ENCODE measurements at places on chromosomes 5 and 9.
A peak's percentile ranks its signal among the peaks of the same experiment; 100 is the strongest.

DNA sequence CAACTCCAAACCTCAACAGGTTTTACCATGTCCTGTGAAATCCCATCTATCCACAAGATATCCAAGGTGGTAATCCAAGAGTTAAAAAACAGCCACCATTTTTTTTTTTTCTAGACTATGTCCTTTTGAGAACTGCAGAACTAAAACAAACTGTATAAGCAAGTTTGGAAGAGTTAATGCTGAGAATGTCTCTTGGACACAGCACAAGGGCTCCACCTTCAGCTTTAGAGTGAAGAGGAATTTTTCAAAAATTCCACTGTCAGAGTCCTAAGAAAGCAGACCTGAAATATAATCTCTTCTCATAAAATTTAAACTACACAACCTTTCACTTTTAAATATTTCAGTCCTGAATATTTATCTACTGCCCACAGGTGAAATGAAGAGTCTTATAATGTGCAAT is 167.8 kb upstream of the CCNG1 start:
- DNase-seq: no peak

DNA sequence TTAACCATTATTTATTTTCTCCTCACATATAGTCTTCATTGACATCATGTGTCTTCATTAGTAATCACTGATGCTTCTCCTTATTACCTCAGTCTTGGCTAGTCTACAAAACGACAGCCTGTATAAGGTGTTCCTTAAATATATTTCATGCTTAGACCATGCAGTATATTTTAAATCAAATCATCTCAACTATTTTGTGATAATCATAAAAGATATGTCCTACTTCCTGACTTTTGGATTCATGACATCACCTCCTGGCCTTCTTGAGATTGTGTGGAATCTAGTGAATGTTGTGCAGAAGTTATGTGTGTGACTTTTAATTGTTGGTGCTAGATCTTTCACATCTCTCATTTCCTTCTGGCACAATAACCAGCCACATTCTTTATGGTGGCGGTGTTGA is 1339.3 kb upstream of the C9orf72 start:
- no peak for DNase-seq

- DNase-seq: no peak
These were observed 66.7 kb upstream of the PHF24 start for GRCh38 chr9:34891386-34891785.

- DNase-seq: no peak
These were observed 56.2 kb upstream of the ANKRD33B start for GRCh38 chr5:10507575-10508096.

- peak; percentile 7 for DNase-seq
These were observed 74.5 kb upstream of the CCNG1 start for GRCh38 chr5:163362840-163363371.

DNA sequence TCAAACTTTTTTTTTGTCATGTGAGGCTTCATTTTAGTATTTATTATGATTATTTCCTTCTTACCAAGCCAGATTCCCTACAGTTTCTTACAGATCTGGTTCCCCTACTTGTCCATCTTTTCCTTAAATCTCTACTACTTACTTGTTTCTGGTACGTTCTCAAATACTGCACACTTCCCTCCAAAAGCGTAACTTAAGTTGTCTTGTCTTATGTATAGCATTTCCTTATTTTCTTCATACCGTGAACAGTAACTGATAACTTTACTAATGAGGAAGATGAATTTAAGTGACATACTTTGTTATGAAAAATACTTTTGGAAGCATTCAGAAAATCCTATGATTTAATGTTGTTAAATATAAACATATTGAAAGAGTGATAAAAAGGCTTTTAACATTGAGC is 67.3 kb downstream of the PARP8 start:
- DNase-seq: no peak

DNA sequence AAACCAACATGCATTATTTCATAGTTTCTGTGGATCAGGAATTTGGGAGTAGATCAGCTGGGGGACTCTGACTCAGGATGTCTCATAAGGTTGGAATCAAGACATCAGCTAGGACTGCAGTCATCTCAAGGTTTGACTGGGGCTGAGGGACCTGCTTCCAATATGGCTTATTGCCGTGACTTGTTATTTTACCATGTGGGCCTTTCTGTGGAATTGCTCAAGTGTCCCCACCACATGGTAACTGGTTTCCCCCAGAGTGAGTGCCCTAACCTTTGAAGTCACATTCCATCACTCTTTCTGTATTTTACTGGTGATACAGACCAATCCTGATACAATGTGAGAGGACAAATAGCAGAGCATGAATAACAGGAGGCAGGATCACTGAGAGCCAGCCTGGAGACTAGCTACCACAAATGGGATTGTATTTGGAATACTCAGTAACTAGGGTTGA is 70.2 kb upstream of the ELL2 start:
- DNase-seq: no peak

GRCh38 chr5:55988979-55989638 is 5.7 kb downstream of the IL6ST start:
- no peak for DNase-seq

GRCh38 chr5:178766936-178767912 is 36.8 kb upstream of the ZNF354A start:
- no peak for DNase-seq

DNA sequence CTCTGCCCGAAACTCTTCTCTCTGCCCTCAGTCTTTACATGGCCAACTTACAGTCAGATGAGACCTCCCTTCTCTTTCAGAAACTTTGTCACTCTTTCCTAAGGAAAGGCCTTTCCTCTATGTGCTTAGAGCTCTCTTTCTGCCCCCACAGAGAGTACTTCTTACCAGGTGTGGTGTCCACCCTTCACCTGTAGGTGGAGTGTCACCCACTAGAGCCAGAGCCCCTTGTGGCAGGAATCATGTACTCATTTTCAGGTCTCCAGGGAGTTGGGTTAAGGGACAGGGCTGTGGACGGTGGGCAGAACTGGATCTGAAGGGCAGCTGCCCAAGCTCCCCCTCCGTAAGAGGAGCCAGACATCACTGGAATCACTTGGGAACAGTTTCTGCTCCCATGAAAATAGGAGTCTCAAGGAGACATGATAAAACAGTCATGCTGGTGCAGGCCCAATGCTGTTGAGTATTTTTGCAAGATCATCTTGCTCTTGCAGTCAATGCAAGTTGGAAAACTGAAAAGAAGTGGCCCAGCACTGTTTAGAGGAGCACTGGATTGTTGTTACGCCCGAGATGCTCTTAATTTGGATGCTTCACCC is 436.7 kb downstream of the ZSWIM6 start:
- no peak for DNase-seq

- DNase-seq: no peak
These were observed 310.5 kb downstream of the PLK2 start for GRCh38 chr5:58149345-58149744.

DNA sequence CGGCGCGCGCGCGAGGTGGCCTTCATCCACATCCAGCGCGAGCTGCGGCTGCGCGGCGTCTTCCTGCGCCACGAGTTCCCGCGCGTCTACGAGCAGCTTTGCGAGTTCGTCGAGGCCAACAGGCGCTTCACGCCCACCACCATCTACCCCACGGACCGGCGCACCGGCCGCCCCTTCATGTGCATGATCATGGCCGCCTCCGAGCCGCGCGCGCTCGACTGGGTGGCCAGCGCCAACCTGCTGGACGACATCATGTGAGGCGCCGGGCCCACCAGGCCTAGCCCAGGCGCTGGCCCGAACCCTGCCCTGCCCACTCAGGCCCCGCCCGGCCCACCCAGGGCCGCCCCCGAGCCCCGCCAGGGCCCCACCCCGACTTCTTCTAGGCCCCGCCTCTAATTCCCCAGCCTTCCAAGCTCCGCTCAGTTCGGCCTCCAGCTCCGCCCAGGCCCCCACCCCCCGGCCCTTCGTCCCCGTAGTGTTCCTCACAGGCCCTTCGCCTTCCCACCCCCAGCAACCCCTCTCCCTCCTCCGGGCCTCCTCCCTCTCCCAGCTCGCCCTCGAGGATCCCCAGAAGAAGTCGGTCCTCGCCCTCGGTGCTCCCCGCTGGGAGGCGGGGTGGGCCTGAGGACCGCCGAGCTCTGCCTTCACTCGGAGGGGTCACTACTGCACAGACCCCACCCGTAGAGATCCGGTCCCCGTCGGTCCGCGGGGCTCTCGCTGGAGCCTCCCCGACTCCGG is 2.0 kb upstream of the PHPT1 start:
- DNase-seq: peak; percentile 25

DNA sequence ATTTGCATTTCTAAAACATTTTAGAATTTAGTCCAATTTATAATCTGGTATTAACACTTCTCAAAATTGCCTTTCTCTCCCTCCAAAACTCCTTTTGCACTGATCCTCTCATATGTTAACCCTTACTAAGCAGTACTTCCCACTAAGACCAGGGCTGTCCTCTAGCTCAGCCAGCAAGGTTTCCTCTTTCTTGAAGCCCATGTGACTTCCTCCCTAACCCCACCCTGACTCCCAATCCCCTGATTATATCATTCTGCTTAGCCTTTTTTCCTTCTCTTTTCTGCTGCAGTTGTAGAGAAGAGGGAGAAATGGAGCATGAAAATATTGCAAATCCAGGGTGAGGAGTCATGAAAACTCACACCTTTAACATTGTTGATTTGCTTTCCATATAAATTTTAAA is 241.7 kb downstream of the MCTP1 start:
- DNase-seq: no peak

- DNase-seq: no peak
These were observed 27.5 kb downstream of the CORO2A start for GRCh38 chr9:98164912-98165311.

DNA sequence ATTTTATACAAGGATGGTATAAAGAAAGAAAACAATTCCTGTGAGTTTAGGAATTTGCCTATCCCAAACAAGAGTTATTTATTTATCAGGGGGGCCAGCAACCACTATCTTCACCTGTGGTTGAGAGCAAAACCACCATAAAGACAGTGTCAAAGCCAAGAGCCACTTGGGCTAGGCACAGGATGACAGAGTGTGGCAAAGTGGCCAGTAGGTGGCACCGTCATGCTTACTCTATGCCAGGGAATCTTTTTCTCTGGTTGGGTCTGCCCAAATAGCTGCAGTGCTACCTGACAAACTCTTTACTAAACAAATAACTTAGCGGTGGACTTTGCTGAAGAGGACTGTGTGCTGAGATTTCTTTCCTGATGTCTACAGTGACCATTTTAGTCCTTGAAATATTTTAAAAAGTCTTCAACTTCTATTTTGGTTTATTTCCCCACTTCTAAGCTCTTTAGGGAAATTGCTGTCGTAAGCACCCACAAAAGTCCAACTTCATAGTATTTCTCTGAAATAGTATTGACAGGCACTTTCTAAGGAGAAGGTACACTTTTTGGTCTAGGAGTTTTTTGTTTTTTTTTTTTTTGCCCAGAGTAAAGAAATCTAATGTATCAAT is 285.0 kb downstream of the RFX3 start:
- peak; percentile 76 for DNase-seq

DNA sequence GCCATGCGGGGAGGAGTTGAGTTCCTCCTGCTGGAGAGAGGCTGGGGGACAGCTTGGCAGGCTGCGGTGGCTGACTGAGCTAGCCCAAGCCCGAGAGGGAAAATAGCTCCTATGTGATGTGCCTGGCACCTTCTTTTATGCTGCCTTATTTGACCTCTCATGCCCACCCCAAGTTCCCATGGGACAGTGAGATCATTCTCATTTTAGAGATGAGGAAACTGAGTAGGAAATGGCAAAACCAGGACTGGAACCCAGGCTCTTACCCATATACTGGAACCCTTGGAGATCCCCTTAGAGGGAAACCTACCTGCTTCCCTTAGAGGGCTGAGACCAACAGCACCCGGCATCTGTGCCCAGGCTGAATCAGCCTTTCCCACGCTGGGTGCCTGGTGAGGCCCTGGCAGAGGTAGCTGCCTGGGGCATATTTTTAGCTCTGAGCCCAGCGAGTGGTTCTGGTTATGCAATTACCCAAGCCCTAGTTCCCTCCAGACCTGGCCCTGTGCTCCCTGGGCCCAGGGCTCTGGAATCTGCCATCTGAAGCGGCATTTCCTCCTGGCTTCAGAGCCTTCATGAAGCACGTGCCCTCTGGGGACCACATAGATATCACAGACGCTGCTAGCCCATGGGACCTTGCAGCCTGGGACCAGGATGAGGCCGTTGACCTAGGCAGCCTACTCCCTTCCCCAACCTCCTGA is 23.6 kb downstream of the COL27A1 start:
- no peak for DNase-seq

DNA sequence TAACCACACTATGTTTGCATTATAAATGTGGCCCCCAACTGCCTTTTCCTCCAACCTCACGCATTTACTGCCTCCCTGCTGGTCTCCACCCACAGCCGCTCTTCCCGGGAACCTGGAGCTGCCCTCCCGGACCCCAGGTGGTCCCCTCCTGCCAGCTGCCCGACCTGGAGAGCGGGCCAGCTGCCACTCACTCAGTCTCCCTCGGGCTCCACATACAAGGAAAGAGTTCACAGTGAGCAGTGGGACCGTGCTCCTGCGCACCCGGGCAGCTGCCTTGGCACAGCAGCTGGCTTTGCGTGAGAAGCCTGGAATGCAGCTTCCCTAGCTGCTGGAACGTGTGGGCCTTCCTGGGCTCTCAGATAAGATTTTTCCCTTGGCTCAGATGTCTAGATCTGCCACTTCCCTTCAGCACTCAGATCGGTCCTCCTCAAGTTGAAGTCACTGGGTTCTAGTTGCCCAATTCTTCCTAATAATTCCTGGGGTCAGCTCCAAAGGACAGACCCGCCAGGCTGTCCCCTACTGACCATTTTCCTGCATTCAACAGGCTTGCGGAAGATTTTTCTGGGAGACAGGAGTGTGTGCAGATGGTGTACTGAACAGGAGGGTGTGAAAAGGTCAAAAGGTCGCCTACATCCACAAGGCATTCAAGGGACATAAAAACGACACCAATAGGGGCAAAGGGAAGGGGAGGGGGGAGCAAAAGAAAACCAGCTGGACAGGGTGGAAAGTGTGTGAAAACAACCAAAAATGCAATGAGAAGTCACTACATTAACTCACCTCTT is 69.1 kb downstream of the MYO10 start:
- no peak for DNase-seq

GRCh38 chr5:103490030-103490739 is 72.4 kb downstream of the NUDT12 start:
- DNase-seq: no peak

DNA sequence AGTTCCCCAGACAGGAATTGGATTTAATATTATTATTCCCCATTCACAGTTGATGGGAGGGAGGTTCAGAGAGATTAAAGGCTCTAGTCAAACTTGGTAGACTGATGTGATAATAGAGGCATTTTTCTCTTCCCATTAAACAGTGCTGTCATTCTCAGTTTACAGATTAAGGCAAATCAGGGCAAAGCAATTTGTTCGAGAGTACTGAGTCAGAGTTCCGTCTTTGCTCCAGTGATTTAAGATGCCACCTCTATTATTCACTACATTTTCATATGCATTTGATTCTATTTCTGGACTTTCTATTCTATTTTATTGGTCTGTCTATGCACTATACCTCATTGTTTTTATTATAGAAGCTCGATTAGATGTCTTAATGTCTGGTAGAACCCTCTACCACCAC is 201.0 kb upstream of the RAI14 start:
- no peak for DNase-seq

GRCh38 chr5:113232221-113232620 is 202.6 kb downstream of the TSSK1B start:
- DNase-seq: no peak

DNA sequence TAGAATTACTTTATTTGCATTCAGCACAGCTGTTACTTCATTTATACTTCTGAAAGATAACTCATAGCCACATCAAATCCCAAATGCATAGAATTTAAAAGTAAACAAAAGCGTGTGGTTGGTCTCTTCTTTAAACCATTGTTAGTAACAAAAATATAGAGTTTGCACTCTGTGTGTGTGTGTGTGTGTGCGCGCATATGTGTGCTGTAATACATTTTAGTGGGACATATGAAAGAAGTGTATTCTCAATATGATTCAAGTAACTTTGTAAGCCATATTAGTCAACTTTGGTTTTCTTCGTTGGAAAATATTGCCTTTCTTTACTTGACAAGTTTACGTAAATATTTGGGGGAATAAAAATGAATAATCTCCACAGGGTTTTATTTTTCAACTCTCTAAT is 106.1 kb upstream of the PRRC1 start:
- no peak for DNase-seq
